Muscle of arm (tissue), 14 donors: ENCODE measurements at places on chromosomes 6 and 20. TPM values are rescaled to one million over a fixed set of nuclear protein-coding genes. Genes with fewer than 3 reads are reported as not detected.
A peak's percentile ranks its signal among the peaks of the same experiment; 100 is the strongest.

IER3 gene
- polyA plus RNA-seq, result 9.0 TPM

GRCh38 chr6:125746731-125747588, 2.5 kb upstream of the HEY2 start:
- DNase-seq, result peak; percentile 55

DNA sequence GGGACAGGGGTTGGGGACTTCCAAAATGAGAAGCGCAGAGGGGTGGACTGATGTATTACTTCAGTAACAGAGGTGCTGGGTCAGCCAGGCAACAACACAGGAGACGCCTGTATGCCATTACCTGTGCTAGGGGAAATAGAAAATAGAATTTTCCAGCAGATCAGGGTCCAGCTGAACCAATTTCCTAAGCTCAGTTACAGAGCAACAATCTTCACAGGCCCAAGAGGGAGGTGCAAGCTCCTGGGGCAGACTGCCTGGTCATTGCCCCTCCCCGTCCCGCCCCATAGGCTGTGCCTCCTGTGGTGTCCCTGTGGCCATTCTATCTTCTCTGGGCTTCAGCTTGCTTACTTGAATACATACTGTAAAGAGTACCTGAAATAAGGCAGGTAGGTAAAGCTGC, 3.7 kb downstream of the KCNK5 start:
- no peak for DNase-seq

DNA sequence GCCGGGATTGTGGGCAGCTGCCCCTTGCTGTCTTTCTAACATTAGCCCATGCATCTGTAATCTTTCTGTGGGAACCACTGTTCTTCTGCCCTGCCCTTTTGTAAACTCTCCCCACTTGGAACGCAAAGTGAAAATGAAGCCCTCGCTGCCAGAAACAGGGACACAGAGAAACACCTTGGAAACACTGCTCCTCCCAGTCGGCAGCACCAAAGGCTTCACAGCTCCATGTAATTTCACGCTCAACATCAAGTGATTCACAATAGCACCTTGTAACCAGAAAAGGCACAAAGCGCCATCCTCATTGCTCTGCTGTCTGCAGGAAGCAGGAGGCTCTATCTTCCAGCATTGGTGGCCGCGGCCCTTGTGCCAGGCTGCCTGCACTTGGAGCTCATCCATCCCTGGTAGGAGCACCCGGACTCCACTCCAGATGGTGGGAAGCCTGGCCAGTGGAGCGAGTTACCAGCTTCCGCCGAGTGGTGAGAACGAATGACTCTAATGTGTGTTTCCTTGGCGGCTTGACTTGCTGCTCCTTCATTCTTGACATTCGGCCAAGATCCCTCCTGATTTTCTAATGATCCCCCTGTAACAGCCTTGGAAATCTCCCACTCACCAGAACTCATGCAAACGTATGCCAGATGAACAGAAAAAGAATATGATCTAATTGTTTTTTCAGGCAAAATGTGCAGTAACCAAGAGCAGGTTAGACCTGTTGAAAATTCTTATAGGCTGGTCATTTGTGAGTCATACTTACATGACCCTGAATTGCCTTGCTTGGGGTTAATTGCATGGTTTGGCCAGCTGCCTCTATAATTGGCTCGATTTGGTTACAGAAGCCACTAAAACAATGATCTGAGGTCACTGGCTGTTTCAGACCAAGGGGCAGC, 169.1 kb upstream of the CDYL start:
- peak; percentile 63 for DNase-seq

DNA sequence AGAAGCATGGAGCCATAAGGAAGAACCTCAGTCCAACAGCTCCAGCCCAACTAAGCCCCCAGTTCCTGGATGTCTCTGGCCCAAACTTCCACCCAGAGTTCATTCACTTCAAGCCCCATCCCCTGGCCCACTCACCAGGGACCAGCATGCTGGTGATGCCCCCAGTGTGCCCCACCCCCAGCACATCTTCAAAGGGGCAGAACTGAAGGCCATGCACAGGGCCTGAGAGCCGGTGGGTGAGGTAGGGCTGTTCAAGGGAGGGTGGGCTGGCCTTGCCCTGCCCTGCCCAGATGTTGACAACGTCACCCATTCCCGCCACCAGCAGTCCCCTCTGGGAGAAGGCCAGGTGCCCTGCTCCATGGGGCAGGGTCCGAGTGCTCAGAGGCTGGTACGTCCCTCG, 3.6 kb downstream of the B3GALT4 start:
- no peak for DNase-seq

DNA sequence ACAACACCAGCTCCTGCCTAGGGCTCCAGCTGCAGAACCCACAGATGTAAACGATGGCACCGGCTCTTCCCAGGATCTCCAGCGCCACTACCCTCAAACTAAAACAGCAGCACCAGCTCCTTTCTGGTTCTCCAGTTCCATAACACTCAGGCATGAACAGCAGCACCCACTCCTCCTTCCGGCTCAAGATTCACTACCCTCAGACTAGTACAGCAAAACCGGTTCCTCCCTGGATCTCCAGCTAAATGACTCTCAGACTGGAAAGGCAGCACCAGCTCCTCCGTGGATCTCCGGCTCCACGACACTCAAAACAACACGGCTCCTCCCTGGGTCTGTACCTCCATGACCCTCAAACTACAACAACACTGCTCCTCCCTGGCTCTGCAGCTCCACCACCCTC, 325.0 kb downstream of the PREX1 start:
- no peak for DNase-seq

GRCh38 chr20:61120595-61121515, 131.2 kb upstream of the CDH4 start:
- no peak for DNase-seq

SLC17A5 gene
- polyA plus RNA-seq, result 19.6 TPM

GRCh38 chr20:33026072-33026778, 5.2 kb upstream of the BPIFB6 start:
- DNase-seq, result no peak

DNA sequence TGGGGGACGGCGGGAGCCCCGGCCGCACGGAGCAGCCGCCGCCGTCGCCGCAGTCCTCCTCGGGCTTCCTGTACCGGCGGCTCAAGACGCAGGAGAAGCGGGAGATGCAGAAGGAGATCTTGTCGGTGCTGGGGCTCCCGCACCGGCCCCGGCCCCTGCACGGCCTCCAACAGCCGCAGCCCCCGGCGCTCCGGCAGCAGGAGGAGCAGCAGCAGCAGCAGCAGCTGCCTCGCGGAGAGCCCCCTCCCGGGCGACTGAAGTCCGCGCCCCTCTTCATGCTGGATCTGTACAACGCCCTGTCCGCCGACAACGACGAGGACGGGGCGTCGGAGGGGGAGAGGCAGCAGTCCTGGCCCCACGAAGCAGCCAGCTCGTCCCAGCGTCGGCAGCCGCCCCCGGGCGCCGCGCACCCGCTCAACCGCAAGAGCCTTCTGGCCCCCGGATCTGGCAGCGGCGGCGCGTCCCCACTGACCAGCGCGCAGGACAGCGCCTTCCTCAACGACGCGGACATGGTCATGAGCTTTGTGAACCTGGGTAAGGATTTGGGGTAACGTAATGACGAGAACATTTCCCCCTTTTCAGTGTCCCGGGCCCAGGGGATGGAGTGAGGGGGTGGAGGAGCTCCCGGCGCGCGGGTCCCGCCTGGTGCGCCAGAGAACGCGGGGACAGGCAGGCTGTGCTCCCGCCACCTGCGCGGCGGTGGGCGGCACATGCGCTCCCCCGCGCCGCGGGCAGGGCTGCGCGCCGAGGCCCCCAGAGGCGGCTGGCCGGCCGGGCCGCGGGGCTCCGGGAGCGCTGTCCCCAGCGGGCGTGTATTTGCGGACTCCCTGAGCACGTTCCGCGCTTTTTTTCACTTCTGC, 1.4 kb downstream of the BMP6 start:
- DNase-seq, result peak; percentile 23

GRCh38 chr20:13396022-13396421, 174.9 kb downstream of the ISM1 start:
- peak; percentile 7 for DNase-seq

BPIFB4 gene
- polyA plus RNA-seq, result not detected

HRH3 gene
- 0.21 TPM for polyA plus RNA-seq

GRCh38 chr20:18058661-18059467, 1.1 kb upstream of the OVOL2 start:
- DNase-seq, result no peak

HAO1 gene
- not detected for polyA plus RNA-seq

PPIL6 gene
- 8.8 TPM for polyA plus RNA-seq

- DNase-seq, result no peak
Observed at GRCh38 chr6:35128496-35128895, 12.6 kb downstream of the TCP11 start.

GRCh38 chr20:43397147-43397546, 60.5 kb upstream of the SRSF6 start:
- no peak for DNase-seq

BPIFB1 gene
- polyA plus RNA-seq, result 0.09 TPM

GRCh38 chr20:58880994-58881752, 28.7 kb downstream of the GNAS start:
- no peak for DNase-seq

GRCh38 chr6:98380589-98380988, 453.8 kb upstream of the POU3F2 start:
- DNase-seq, result no peak

GRCh38 chr6:33433001-33433543, 13.2 kb downstream of the SYNGAP1 start:
- no peak for DNase-seq

DNA sequence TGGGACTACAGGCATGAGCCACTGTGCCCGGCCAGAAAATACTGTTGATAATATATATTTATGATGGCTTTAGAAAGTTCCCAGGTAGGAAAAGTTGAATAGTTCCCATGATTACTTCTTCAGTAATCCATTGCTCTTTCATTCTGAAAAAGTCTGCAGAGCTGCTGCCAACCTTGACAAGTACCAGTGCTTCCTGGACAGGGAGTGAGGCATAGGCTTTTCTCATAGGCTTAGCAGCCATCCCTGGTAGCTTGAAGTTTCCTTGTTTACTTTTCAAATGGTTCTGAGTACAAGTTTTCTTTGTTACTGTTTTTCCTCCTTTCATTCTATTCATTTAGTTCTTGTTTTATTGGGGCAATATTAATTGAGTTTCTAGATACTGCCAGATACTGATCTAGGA, 7.8 kb downstream of the RWDD1 start:
- DNase-seq, result no peak

DNA sequence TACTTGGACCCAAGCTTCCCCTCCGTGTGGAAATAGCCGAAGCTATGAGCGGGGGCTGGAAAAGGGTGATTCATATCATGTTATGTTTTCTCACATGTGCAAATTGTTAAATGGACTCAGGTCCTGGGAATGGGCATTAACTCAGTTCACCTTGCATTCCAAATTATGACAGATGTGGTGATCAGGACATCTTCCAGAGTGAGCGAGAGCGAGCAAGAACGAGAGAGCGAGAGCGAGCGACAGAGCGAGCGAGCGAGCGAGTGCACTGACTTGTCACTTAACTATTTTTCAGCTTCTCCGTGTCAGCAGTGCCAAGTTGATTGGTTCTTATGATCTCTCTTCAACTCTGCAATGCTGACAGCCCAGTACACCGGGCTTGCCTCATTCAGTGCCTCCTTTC, 437.4 kb upstream of the NRSN1 start:
- DNase-seq, result no peak
